Effector CD8-positive, alpha-beta T cell (primary cell): ENCODE measurements at places on chromosomes 1 and 21.
A peak's percentile ranks its signal among the peaks of the same experiment; 100 is the strongest.

GRCh38 chr1:10717296-10718082, 79.0 kb downstream of the CASZ1 start:
- no peak for DNase-seq

GRCh38 chr21:42455196-42455595, 40.8 kb downstream of the RSPH1 start:
- no peak for DNase-seq

DNA sequence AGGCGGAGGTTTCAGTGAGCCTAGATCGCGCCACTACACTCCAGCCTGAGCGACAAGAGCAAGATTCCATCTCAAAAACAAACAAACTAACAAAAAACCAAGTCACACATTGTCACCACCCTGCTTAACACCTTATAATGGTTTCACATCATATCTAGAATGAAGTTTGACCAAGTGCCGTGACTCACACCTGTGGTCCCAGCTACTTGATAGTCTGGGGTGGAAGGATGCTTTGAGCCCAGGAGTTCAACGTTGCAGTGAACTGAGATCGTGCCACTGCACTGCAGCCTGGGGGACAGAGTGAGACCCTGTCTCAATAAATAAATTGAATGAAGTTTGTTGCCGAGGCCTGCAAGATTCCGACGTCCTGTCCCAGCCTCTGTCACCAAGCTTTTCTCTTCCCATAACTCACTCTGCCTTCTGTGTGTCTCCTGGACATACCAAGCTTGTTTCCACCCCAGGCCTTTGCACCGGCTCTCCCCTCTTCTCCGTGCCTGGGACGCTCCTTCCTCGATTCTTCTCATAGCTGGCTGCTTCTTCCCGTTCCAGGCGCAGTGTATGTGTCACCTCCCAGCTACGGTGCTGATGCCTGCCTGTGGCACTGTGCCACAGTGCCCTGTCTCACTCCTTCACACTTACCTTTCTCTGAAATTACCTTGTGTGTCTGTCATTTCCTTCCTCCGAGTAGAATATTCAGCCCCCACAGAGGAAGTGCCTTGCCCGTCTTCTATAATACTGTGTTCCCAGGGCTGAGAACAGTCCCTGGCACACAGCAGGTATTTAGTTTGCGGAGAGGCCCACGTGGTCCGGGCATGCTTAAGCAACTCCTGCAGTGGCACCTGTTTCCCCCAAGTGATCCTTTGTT, 3.8 kb upstream of the SELENON start:
- peak; percentile 41 for DNase-seq

- no peak for DNase-seq
Observed at GRCh38 chr1:157961805-157962762, 31.4 kb upstream of the KIRREL1 start.

DNA sequence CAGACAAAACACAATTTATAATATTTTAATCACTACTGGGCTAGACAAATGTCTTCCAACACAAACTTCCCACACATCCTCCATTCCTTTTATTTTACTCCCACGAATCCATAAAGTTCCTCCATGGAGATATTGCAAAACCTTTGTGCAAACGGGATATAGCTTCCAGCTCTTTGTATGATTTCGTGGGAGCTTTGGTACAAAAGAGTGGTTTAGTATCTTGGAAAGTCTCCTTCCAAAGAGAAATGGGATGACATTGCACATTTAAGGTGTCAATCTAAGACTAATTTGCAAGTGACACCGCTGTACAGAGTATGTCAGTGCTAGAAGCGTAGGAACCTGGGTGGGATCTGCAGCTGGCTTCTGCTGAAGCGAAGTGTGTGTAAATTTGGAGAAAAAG, 455.2 kb upstream of the RUNX1 start:
- DNase-seq: no peak
